ENCODE measurements at places on chromosomes 3 and 15.

DNA sequence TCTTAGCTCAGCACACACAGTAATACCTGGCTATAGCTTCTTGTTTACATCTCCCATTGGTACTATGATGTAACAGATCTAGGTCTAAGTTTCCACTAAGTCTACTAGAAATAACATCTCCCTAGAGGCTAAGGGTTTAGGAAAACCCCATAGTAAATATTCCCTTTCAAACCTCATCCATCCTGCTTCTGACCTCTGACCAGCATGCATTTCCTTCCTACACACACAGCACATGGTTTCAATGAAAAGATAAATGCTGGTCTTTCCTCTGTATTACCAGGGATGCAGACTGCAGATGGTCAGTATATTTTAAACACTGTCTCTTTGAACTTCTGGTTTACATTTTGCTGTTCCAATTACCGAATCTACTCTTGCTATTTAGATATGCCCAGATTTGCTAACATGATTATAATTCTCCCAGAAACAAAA, 96.6 kb downstream of the EFL1 start:
- DNase-seq = no peak

DNA sequence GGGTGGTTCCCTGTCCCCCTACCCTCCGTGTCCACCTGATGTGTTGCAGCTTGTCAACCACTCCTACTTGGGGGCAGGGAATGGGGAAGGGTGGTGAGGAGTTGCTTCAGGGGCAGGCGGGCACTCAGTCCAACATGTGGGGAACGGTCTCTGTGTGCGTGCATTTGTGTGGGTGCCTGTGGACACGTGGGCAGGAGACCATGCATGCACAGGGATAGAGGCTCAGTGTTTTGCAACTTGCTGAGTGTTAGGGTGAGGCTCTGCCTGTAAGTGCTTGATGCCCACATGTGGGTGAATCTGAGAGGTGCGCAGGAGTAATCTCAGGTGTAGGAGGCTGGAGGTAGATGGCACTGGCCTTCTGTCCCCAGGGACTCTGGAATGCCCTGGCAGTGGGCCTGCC, 24.4 kb upstream of the TMEM115 start:
- DNase-seq = no peak

GRCh38 chr15:87293031-87293430, 963.5 kb downstream of the NTRK3 start:
- DNase-seq = no peak

DNA sequence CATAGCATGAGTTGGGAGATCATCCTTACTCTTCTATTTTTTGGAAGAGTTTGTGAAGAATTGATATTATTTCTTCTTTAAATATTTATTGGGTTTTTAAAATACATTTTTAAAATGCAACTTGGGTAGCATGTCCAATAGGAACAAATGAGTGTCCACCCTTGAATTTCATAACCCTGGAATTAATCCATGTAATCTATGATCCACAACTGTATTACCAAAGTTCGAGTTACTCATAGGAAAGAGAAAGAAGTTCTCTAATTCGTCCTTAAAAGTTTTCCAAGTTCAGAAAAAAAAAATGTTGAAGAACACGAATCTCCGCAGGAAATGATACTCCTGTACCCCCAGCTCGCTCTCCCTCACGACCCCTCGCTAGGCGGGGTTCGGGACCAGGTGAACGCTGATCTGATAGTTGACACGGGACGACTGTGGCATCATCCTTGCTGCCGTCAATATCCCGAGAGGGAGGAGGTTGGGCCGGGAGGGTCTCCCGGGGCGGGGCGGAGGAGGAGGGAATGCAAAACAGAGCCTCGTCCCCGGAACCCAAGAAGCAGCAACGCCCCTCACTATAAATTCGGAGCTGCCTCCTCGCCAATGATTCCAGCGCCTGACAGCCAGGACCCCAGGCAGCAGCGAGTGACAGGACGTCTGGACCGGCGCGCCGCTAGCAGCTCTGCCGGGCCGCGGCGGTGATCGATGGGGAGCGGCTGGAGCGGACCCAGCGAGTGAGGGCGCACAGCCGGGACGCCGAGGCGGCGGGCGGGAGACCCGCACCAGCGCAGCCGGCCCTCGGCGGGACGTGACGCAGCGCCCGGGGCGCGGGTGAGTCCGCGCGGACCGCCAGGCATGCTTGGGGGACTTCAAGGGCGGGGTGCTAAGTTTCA, at the start of gene AGTR1:
AGTR1 (plus strand) TSS at position 598 of the 884 bp plus-strand sequence. CDS start 43,133 bp downstream, outside the sequence.
- peak; percentile 42 for DNase-seq

GRCh38 chr3:138256022-138256421, 68.9 kb downstream of the ARMC8 start:
- DNase-seq = no peak

- no peak for DNase-seq
Measured at GRCh38 chr15:101168898-101169494, 82.9 kb downstream of the CHSY1 start.

DNA sequence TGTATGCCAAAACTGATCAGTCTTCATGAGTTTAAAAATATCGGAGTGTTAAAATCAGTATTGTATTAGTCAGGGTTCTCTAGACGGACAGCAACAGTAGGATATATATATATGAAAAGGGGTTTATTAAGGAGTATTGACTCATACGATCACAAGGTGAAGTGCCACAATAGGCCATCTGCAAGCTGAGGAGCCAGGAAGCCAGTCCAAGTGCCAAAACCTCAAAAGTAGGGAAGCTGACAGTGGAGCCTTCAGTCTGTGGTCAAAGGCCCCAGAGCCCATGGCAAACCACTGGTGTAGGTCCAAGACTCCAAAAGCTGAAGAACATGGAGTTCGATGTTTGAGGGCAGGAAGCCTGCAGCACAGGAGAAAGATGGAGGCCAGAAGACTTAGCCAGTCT, 391.0 kb upstream of the CADM2 start:
- DNase-seq = no peak

Measured in dorsolateral prefrontal cortex (tissue), 122 donors.